A172 (cell line): ENCODE measurements at places on chromosomes 13 and 19. TPM values are rescaled to one million over a fixed set of nuclear protein-coding genes. Genes with fewer than 3 reads are reported as not detected.
A peak's percentile ranks its signal among the peaks of the same experiment; 100 is the strongest.

Gene PRR22
- total RNA-seq, result 0.41 and 2.0 TPM in 2 replicates

Gene ZNF841
- 8.3 and 8.6 TPM in 2 replicates for total RNA-seq

Gene PDE4A
- total RNA-seq, result 0.41 and 1.3 TPM in 2 replicates

Gene RNF17
- not detected in 2 replicates for total RNA-seq

Gene SNRPA
- 64.7 and 87.9 TPM in 2 replicates for total RNA-seq

Gene CFAP97D2
- not detected in 2 replicates for total RNA-seq

Gene LRRC63
- 0.22 and 0.29 TPM in 2 replicates for total RNA-seq

Gene DKKL1
- total RNA-seq, result 0.21 TPM in 1 of 2 replicates, not detected in the other

DNA sequence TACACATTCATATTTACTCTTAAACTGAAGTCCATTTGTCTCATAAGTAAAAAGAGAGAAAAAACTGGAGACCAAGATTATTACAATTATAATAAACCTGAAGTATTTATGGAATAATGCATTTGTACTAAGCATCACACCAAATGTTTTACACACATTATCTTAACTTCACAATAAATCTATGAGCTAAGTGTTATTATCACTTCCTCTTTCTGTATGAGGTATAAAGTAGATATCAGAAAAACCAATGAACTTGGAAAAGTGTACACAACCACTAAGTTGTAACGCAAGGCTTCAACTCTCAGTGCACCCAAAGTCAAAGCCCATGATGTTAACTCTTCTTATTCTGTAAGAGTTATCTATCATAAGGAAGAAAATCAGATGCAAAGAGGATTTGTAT, 274.7 kb downstream of the FGF14 start:
- no peak for DNase-seq

DNA sequence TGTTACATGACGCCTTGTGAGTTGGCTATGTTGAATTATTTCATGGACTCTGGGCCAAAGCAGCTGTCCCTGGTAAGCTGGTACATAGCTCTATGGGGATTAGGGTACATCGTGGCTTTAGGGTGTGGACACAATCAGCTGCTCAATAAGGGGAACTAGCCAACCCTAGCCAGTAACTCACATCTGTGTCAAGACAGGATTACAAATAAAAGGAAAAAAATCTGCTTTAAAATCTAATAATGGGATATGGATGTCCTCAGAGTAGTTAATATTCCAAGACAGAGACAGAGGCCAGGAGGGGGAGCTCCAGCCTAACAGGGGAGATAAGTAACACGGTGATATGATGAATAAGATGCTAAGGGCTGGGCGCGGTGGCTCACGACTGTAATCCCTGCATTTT, 21.1 kb upstream of the ZNF766 start:
- DNase-seq, result no peak

GRCh38 chr13:77599351-77599750, 63.8 kb downstream of the SCEL start:
- no peak for DNase-seq

GRCh38 chr13:49540552-49540951, 44.8 kb downstream of the PHF11 start:
- no peak for DNase-seq

GRCh38 chr19:14305706-14306105, 75.5 kb upstream of the ADGRE5 start:
- no peak for DNase-seq

- no peak for DNase-seq
Observed at GRCh38 chr13:59931621-59932020, 232.1 kb downstream of the DIAPH3 start.

GRCh38 chr13:33518452-33518851, 232.9 kb upstream of the STARD13 start:
- DNase-seq, result no peak

DNA sequence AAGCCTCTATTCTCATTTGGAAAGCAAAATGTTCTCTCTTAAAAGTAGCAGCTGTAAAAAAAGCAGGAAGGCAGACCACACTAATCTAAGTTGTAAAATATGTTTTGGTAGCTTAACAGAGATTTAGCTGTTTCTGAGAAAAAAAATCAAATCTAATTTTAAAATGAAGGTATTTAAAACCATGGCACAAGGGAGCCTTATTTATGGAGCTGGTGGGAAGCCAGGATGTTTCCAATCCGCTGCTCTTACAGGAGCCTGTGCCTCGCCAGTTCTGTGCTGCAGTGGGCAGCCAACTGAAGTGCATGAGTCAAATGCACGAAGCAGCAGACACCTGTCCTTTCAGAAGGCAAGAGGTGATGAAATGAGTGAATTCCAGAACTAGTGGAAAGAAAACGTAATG, 28.2 kb downstream of the GPC6 start:
- DNase-seq, result no peak

DNA sequence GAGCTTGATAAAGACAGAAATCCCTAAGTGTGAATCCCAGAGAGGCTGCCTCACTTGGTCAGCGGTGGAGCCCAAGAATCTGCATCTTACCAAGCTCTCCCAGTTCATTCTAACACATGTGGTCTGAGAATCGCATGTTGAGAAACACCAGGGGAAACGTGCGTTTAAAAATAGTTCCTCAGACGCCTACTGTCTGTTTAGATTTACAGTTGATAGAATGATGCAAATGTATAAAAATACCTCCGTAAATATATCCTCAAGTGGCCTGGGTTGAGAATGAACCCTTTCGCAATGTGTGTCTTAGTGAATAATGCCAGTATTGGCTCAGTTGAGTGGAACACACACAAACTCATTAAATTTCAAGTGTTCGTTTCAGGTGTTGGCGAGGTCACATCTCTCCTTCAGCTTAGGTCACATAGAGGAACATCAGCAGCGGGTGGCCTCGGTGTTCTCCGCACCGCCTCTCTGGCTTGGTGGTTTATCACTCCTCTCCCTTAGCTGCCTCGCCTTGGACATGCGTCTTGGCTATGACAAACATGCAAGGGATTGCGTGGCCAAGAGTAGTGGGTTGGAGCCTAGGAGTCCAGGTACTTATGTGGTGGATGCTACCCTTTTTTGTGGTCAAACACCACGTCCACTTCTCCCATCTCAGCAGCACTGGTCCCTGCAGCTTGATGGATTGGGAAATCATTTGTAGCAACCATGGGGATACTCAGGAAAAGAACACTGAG, 117.6 kb upstream of the SPATA13 start:
- no peak for DNase-seq

GRCh38 chr19:29338480-29338879, 125.5 kb upstream of the UQCRFS1 start:
- no peak for DNase-seq

DNA sequence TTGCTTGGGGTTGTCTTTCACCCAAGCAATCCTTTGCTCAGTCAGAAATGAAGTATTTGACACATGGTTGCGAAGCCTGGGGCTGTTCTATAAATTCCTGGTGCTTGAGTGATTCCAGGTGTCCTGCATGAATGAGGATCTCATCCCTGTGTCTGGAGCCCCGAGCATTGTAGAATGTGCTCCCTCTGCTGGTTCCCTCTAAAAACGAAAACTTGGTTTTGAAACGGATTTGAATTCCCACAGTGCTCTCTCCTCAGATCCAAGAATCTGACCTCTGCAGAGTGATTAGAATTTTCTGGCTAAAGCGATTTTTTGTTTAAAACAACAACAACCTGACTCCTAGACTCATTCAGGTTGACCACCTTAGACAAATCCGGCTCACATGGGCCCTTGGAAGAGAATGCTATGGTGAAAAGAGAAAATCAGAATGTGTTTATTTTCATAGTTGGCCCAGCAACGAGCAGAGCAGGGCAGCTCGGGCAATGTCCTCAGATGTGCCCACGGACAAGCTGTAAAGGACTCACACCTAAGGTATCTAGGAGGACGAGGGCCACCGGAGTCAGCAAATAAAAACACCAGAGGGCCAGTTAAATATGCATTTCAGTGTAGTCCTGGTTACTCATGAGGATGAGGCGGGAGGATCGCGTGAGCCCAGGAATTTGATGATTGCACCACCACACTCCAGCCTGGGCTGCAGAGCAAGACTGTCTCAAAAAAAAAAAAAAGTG, 8.7 kb upstream of the ATP12A start:
- DNase-seq, result peak; percentile 67

- DNase-seq, result no peak
Observed at GRCh38 chr13:43128504-43128961, 105.1 kb downstream of the DNAJC15 start.

- DNase-seq, result no peak
Observed at GRCh38 chr19:33407716-33408115, 34.2 kb downstream of the CEBPG start.
